ENCODE measurements at places on chromosomes 1 and 21.

- DNase-seq, result no peak
Measured at GRCh38 chr1:78009276-78009675, 4.5 kb downstream of the DNAJB4 start.

DNA sequence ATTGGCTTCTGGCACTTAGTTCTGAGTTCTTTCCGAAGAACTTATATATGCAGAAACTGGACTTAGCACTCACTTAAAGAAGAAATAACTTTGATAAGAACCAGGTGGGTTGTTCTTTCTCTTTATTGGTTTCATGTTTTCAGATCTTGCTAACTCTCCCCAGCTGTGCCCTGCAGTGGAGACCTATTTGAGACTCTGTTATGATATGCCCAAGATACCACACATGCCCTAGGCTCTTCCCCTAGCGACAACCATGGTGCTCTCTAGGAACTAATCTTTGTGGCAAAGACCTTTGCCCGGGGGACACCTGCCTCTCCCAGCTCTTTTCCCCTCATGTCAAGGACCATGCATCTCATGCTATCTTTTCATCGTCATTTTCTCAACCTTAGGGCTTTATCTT lies 128.8 kb downstream of the PBX1 start:
- DNase-seq, result no peak

GRCh38 chr1:44408212-44408582 lies 3.1 kb downstream of the RNF220 start:
- no peak for DNase-seq

GRCh38 chr1:116334868-116335635 lies 38.0 kb upstream of the ATP1A1 start:
- no peak for DNase-seq

DNA sequence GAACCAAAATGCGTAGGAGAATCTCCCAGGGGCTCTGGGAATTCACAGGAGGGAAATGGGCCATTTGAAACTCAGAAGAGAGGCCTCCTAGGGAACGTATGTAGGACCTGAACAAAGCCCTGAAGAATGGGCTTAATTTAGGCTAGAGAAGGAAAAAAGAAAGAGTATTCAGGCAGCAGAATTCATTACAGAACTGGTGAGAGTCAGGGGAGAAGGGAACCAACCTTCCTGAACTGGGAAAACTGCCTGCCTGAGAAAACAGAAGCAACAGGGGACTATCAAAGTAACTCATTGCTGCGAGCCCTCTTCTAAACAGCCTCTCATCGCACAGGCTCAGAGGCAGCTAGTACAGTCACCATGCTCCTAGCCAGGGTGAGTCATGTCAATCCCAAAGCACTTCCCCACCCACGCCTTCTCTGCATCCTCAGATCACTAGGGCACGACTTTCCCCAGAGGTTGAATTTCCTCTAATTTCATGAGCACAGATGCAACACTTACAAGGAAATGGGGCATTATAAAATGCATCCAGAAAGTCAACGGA lies 98.1 kb downstream of the ADSS2 start:
- no peak for DNase-seq

GRCh38 chr1:230746617-230747016 lies 571 bp upstream of the CAPN9 start:
- DNase-seq, result no peak

GRCh38 chr1:171661076-171661650 lies 8.7 kb upstream of the MYOC start:
- no peak for DNase-seq

DNA sequence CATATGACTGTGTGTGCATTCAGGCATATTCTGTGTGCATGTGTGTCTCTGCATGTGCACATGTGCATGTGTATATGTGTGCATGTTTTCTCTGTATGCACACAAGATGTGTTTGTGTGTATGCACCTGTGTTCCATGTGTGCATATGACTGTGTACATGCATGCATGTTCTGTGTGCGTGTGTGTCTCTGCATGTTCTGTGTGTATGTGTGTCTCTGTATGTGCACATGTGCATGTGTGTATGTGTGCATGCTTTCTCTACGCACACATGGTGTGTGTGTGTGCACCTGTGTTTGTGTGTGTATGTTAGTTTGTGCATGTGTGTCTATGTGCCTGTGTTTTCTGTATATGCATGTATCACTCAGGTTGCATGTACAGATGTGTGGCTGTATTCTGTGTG lies 42.3 kb downstream of the AJAP1 start:
- no peak for DNase-seq

GRCh38 chr1:44881011-44881632 lies 38.1 kb upstream of the PTCH2 start:
- DNase-seq, result no peak

GRCh38 chr1:182641561-182641960 lies 37.4 kb upstream of the RGS16 start:
- DNase-seq, result no peak

- DNase-seq, result no peak
Measured at GRCh38 chr1:1419813-1420653, 1.0 kb downstream of the ANKRD65 start.

GRCh38 chr1:160438317-160438918 lies 38.1 kb downstream of the VANGL2 start:
- DNase-seq, result no peak

DNA sequence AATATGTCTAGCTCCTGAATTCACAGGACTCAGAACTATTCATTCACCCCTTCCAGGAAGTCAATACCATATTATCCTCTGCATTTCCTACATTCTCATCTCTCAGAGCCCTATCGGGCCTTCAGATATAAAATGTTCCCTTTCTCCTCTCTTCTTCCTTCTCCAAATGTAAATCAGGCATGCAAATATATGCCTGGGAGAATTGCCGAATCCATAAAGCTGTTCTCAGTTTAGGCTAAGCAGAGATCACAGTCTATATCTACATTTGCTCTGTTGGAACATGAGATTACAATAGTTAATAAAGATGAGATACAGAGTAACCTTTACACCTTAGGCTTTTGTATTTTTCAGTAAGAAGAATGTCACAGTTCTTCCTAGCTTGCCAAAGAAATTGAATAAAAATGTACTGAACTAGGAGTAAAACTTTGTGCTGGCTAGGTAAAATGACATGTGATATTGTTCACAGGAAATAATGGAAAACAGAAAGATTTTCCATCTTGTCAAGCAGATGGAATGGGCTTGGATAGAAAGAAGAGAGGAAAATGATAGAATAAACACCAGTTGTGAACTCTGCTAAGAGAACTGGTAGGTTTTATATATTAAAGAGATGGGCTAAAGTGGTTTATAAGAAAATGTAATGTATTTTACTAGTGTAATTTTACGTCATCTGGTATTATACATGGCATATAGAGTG lies 161.5 kb downstream of the NRIP1 start:
- no peak for DNase-seq

DNA sequence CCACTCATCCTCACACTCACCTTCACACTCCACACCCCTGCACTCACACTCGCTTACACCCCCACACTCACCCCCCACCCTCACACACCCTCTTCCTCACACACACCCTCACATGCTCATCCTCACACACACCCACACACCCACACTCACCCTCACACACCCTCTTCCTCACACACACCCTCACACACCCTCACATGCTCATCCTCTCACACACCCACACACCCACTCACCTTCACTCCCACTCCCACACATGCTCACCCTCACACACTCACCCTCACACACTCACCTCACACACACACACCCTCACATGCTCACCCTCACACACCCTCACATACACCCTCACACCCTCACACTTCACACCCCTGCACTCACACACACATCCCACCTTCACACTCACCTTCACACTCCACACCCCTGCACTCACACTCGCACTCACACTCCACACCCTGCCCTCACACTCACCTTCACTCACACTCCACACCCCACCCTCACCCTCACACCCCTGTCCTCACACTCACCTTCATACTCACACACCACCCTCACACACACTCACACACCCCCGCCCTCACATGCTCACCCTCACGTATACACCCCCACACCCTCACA lies 42.6 kb upstream of the EDN2 start:
- DNase-seq, result no peak

DNA sequence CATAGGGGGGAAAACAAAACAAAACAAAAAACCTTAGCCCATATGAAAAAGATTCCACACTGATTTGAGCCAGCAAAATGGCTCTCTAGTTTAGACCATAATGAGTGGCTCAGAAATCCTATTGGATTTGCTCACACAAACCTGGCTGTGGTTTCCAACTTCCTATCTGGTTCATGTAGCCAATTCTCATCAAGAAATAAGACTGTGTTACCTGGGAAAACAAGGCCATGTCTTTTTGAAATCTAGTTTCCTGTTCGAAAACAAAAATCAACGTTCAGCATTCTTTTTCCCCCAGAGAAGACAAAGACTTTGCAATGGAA lies 69.2 kb downstream of the TBX15 start:
- DNase-seq, result no peak

DNA sequence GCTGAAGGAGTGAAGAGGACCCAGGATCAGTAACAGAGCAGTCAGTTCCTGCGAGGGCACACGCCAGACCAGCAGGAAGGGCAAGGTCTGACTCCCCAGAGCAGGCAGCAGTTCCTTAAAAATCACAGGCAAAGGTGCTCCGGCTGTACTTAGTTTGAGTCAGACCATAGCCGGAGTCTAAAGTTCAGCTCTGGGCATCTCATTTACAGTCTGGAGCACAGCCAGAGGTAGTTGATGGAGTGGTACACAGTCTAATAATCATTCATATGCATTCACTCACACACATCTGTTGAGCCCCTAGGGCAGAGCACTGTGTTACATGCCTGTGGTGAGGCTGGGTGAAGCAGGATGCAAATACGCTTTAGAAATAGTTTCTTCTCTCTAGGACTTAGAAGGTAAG lies 7.3 kb upstream of the AMIGO1 start:
- no peak for DNase-seq

DNA sequence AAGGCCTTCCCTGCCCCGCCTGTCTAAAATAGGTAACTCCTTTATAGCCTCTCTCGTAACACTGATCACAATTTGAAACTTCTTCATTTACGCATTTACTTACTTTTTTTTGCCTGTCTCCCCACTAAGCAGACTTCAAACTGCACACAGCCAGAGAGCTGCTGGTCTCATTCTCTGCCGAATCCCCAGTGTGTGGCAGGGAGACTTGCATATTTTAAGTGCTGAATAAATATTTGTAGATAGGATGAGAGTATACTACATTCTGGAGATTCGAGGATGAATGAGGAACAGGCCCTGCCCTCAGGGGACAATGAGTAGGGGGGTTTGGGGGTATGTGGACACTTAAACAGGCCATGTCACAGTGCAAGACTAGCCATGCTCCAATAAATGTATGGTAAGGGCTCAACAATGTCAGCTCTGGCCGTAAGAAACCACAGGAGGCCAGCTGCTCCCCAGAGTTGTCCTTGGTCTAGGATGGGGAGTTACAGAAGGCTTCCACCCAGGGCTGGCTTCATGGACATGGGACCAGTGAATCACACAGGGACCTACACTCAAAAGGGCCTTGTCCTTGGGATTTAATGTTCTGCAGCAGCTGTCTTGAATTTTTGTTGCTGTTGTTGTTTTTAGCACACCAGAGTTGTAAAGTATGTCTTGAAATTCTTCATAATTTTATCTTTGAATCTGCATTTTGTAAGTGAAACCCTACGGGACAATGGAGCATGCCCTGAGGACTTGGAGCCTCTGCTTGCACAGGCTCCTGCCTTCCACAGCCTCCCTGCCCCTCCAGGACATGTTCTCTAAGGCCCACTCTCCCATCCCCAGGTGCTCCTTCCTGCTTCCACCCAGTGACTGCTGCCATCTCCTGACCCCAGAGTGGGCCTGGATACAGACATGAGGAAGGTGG lies 8.5 kb downstream of the DIO1 start:
- DNase-seq, result no peak

DNA sequence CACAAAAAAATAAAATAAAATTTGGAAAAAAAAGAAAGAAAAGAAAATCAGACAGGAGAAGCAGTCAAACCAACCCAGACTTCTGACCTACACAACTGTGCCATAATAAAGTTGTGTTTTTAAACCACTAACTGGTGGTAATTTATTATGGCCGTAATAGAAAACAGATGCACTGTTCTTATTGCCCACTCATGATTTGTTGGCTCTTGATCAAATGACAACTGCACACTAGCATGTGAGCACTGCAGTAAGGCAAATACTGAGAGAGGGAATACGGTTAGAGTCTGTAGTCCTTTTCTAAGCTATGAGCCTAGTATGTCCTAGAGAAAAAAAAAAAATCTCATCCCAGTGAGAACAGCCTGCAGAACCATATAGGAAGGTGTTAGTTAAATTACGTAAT lies 61.2 kb upstream of the TNR start:
- DNase-seq, result no peak

GRCh38 chr1:209597499-209597898 lies 14.0 kb downstream of the CAMK1G start:
- no peak for DNase-seq

- DNase-seq, result no peak
Measured at GRCh38 chr1:235495551-235495950, 8.7 kb downstream of the B3GALNT2 start.

GRCh38 chr21:46633566-46633965 lies 1.9 kb upstream of the PRMT2 start:
- peak; percentile 57 for DNase-seq

GRCh38 chr1:233664253-233664652 lies 50.3 kb downstream of the KCNK1 start:
- DNase-seq, result no peak

GRCh38 chr1:248695451-248696132 lies 7.0 kb downstream of the OR14I1 start:
- no peak for DNase-seq

DNA sequence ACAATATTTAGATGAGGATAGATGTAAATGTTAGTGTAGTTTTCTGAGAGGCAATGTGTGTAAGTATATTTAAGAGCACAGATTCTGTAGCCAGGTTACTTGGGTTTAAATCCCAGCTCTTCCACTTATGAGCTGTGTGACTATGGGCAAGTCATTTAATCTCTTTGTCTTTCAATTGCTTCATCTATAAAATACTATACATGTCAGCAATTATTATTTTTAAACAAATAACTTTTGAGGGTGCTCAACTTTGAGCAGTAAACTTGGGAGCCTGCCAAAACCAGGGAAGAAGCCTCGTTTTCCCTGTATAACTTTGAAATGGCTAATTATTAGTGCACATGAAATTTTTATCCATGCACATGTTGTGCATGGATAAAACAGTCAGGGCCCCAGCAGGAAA lies 222.8 kb downstream of the FOXD2 start:
- DNase-seq, result no peak

GRCh38 chr1:61687901-61688300 lies 37.0 kb downstream of the TM2D1 start:
- no peak for DNase-seq

- no peak for DNase-seq
Measured at GRCh38 chr1:202214089-202214843, 20.7 kb downstream of the LGR6 start.

- no peak for DNase-seq
Measured at GRCh38 chr1:162704673-162705424, 72.6 kb downstream of the DDR2 start.

- DNase-seq, result peak; percentile 69
Measured at GRCh38 chr1:206933333-206933945, 11.7 kb upstream of the FCMR start.

- DNase-seq, result no peak
Measured at GRCh38 chr1:197440715-197441114, 172.7 kb downstream of the CRB1 start.

Data from CD4-positive, CD25-positive, alpha-beta regulatory T cell (primary cell).